Right lobe of liver (tissue), 6 donors: ENCODE measurements at places on chromosomes 4 and X. TPM values are rescaled to one million over a fixed set of nuclear protein-coding genes. Genes with fewer than 3 reads are reported as not detected.

DNA sequence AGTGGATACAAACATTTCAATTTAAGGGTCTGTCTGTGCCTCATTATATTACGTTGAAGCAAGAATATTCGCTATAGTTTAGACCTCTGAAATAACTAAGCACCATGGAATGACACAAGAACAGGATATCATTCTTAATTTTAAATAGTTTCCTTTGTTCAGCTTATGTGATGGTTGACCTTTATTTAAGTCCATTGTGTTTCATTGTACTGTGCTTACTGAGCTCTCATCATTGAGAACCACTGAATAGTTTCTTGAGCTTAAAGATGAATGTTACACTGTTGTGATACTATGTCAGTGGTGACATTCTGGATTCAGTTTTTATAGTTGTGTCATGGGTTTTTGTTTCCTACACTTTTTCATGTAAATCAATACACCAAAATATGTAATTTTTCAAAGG is 239.3 kb downstream of the RPA4 start:
- H3K36me3 ChIP-seq, result no peaks in the 10 kb centered on the region
- H3K4me1 ChIP-seq, result no peaks in the 10 kb centered on the region
- no peak overlapping the region for H3K4me3 ChIP-seq
- no peaks in the 10 kb centered on the region for H3K27me3 ChIP-seq
- no peak overlapping the region for H3K27ac ChIP-seq

DNA sequence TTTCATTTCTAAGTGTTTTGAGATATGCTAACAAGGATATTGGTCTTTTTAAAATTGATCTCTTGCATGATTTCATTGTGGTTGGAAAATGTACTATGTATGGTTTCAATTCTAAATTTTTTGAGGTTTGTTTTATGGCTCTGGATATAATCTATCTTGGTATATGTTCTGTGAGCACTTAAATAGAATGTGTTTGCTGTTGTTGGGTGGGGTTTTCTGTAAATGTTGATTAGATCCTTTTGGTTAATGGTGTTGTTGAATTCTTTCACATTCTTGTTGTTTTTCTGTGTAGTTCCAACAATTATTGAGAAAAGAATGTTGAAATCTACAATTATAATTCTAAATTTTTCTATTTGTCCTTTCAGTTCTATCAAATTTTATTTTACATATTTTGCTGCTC is 42.6 kb upstream of the GNRHR start:
- no peaks in the 10 kb centered on the region for H3K27me3 ChIP-seq
- H3K36me3 ChIP-seq, result no peaks in the 10 kb centered on the region
- no peak overlapping the region for H3K4me3 ChIP-seq
- no peak overlapping the region for H3K27ac ChIP-seq
- no peaks in the 10 kb centered on the region for H3K4me1 ChIP-seq

GRCh38 chr4:70839589-70840093 is at the start of gene GRSF1:
Gene GRSF1, minus strand, starts transcription at chr4:70839890. Its CDS starts 63 bp downstream, at chr4:70839827.
- H3K36me3 ChIP-seq, result peaks cover 3% of the 10 kb centered on the region
- no peaks in the 10 kb centered on the region for H3K27me3 ChIP-seq
- DNase-seq, result peak; percentile 97
- peak within 1 kb of the TSS; percentile 79 for H3K4me3 ChIP-seq
- peaks cover 10% of the 10 kb centered on the region for H3K4me1 ChIP-seq

The TSPYL2 gene
- 4.4 TPM for total RNA-seq

The GAGE12F gene
- not detected for total RNA-seq

GRCh38 chr4:54568184-54568583 is 89.6 kb upstream of the KIT start:
- no peak overlapping the region for H3K4me3 ChIP-seq
- no peaks in the 10 kb centered on the region for H3K36me3 ChIP-seq
- H3K27me3 ChIP-seq, result no peaks in the 10 kb centered on the region
- no peak overlapping the region for H3K27ac ChIP-seq
- DNase-seq, result no peak

The HTR2C gene
- total RNA-seq, result not detected

The HPGDS gene
- total RNA-seq, result 0.54 TPM

DNA sequence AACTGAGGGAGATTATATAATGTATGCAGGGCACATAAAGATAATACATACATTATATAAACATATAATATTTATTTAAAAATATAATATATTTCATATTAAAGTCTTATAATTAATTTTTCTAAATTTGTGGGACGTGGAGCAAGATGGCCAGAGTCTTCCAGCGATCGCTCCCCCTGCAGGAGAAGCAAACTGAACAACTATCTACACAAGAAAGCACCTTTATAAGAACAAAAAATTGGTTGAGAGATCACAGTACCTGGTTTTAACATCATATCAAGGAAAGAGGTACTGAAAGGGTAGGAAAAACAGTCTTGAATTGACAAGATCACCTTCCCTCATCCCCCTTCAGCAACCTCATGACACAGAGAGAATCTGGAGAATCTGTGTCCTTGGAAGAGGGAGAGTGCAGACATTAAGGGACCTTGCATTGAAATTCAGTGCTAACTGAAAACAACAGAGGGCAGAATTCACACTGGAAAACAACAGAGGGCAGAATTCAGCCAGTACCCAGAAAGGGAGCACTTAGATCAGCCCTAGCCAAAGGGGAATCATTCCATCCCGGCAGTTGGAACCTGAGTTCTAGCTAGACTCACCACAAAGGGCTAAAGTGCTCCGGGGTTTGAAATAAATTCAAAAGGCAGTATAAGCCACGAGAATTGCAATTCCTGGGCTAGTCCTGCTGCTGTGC is 262.5 kb upstream of the NDST3 start:
- no peaks in the 10 kb centered on the region for H3K36me3 ChIP-seq
- H3K4me1 ChIP-seq, result no peaks in the 10 kb centered on the region
- H3K27ac ChIP-seq, result no peak overlapping the region
- H3K27me3 ChIP-seq, result no peaks in the 10 kb centered on the region
- H3K4me3 ChIP-seq, result no peak overlapping the region

GRCh38 chr4:79611026-79611425 is 203.0 kb upstream of the GK2 start:
- no peaks in the 10 kb centered on the region for H3K27me3 ChIP-seq
- no peak for DNase-seq
- H3K4me1 ChIP-seq, result no peaks in the 10 kb centered on the region

DNA sequence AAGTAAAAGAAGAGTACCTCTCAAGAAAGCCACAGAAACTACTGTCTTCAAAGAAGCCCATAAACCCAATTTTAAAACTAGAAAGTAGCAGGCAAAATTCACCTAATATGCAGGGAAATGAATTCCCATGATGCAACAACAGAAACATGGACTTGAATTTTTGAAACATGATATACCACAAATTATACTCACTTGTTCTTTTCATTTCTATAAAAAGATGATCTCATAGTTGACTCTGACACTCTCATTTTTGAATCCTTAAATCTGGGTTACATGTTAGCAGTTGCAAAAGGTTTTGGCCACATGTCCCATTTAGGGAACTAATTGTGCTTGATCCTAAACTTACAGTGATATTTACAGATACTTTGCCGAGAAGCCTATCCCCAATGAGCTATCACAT is 1130.8 kb downstream of the FAT4 start:
- H3K27me3 ChIP-seq, result no peaks in the 10 kb centered on the region
- no peaks in the 10 kb centered on the region for H3K4me1 ChIP-seq
- no peak overlapping the region for H3K4me3 ChIP-seq

DNA sequence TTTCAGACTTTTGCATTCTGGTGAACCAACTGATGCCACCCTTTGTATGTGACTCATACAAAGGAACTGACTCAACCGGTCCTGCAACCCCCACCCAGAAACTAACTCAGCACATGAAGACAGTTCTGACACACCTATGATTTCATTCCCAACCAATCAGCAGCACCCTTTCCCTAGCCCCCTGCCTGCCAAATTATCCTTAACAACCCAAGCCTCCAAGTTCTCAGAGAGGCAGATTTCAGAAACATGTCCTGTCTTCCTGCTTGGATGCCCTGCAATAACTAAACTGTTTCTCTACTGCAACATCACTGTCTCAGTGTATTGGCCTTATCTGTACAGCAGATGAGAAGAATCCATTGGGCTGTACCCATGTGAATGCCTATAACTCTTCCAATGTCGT is 284.7 kb downstream of the CAMK2D start:
- H3K27me3 ChIP-seq, result no peaks in the 10 kb centered on the region
- no peak for DNase-seq
- H3K4me1 ChIP-seq, result no peaks in the 10 kb centered on the region
- no peak overlapping the region for H3K27ac ChIP-seq

The GIMD1 gene
- not detected for total RNA-seq

- no peaks in the 10 kb centered on the region for H3K36me3 ChIP-seq
- H3K4me1 ChIP-seq, result no peaks in the 10 kb centered on the region
- no peak for DNase-seq
- H3K27ac ChIP-seq, result no peak overlapping the region
These were observed 9.3 kb downstream of the TKTL1 start for GRCh38 chrX:154304846-154305245.

DNA sequence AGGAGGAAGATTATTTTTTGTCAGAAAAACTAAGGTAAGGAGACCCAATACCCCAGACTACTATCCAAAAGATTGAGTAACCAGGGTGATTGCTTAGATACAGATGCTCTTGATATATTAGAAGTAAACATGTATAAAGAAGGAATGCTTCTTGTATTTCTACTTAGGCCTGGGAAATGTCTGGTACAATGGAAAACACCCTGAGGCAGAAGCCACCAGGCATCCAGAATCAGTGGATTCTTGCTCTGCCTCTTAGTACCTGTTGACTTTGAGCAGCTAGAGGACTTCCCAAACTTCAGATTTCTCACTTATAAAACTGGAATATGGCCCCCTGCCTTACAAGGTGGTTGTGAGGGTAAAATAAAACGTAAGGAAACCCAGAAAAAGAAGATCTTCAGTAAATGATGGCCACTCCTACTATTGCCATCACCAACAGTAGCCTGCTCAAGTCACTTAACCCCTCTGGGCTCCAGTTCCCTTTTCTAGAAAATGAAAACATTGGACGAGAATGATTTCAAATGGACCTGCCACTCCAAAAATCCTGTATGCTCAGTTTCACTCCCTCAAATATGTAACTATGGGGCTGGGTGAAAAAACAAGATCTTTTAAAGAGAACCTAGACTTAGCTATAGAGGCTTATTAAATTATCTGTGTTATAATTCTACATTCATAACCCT is 56.6 kb downstream of the AMELX start:
- no peak overlapping the region for H3K4me3 ChIP-seq
- no peak overlapping the region for H3K27ac ChIP-seq
- H3K27me3 ChIP-seq, result no peaks in the 10 kb centered on the region
- DNase-seq, result no peak

The PLAC1 gene
- total RNA-seq, result not detected

DNA sequence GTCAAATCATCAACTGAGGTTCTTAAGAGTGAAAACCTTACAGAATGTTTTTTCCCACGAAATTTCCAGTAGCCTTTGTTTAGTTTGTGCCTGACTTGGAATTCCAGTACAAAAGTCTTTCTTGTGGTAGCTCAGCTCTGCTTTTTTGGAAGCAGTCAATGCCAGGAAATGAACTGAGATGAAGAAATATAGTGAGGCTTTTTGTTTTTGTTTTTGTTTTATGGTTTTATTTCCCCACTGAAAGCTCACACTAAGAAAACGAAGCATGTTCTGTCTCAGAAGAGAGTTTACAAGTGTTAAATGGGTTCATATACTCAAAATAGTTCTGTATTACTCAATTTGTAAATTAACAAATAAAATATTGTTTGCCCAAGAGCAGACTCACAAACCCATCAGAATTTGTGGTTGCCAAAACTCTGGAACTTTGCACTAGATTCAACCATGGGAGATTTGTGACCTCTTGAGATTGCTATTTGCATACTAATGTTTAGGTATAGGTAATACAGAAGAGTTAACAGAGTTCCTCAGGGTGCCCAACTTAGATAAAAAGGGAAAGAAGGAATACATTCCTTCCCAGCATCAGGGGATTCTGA is 1060.8 kb downstream of the FAT4 start:
- DNase-seq, result no peak
- no peak overlapping the region for H3K27ac ChIP-seq
- H3K4me3 ChIP-seq, result no peak overlapping the region
- H3K4me1 ChIP-seq, result peaks cover 10% of the 10 kb centered on the region
- no peaks in the 10 kb centered on the region for H3K27me3 ChIP-seq

DNA sequence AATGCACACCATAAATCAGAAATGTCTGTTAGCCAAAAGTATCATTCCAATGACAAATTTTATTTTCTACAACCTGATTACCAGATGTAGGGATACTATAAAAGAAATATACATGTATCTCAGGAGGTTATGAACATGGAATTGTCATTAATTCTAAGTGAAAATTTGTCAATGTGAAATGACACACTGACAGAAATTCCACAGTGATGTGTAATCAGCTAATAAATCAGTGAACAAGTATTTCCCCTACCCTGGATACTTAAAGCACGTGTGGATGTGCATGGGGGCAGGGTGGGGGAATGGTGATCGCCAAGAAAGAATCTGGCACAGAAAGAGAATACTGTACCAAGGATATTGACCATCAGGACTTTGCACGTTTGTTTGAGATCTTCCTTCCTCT is 123.6 kb downstream of the SH3RF1 start:
- H3K4me1 ChIP-seq, result no peaks in the 10 kb centered on the region
- H3K4me3 ChIP-seq, result no peak overlapping the region
- H3K36me3 ChIP-seq, result no peaks in the 10 kb centered on the region
- no peak for DNase-seq

DNA sequence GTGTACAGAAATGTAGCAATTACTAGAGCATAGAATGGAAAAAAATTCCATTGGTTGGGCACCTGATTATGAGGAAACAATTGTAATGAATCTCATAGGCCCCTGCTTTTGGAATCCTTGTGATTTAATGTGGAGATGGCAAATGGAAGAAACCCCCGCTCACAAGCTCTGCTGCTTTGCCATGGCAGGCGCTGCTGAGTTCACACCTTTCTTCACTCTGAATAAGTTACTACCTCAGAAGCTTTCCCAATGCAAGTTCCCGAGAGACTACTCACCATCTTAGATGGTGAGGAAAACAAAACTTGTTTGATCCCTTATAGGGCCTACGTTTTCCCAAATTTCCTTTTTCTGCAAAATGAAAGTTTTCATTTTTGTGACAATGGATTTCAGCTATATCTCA is 266.6 kb upstream of the TAPT1 start:
- no peak for DNase-seq
- H3K27me3 ChIP-seq, result no peaks in the 10 kb centered on the region
- H3K36me3 ChIP-seq, result no peaks in the 10 kb centered on the region
- H3K4me3 ChIP-seq, result no peak overlapping the region
- no peak overlapping the region for H3K27ac ChIP-seq

DNA sequence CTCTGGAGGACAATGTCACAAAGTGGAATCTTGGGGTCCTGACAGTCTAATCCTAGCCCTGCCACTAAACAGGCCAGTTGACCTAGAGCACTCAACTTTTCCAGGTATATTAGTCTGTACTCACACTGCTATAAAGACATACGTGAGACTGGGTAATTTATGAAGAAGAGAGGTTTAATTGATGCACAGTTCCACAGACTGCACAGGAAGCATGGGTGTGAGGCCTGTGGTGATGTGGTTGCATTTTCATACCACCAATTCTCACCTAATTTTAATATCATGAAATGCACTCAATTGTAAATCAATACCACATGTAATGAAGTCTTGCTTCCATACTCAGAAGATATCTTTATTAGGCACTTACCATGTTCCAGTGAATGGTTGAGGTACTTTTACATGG is 192.0 kb downstream of the HS6ST2 start:
- H3K4me1 ChIP-seq, result no peaks in the 10 kb centered on the region
- DNase-seq, result no peak
- H3K27me3 ChIP-seq, result no peaks in the 10 kb centered on the region
- H3K36me3 ChIP-seq, result no peaks in the 10 kb centered on the region
- no peak overlapping the region for H3K27ac ChIP-seq
